ENCODE measurements at places on chromosomes 1 and 21.

- DNase-seq = no peak
These were observed 300.9 kb downstream of the ASTN1 start for GRCh38 chr1:176863613-176864012.

GRCh38 chr1:45329445-45329844 is 2.8 kb downstream of the HPDL start:
- DNase-seq = no peak

- no peak for DNase-seq
These were observed 6.8 kb upstream of the YBX1 start for GRCh38 chr1:42675467-42675866.

GRCh38 chr1:9861360-9861759 is 37.6 kb upstream of the CLSTN1 start:
- DNase-seq = no peak

DNA sequence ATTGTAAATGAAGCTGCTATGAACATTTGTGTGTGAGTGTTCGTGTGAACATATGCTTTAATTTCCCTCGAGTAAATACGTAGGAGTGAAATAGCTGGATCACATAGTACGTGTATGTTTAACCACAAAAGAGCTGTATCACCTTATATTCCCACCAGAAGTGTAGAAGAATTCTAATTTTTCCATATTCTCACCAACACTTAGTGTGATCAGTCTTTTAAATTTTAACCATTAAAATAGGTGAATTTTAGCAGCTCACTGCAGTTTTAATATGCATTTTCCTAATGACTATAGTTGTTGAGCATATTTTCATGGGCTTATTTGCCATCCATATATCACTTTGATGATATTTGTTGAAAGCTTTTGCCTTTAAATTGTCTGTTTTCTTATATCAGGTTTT is 741.2 kb downstream of the PTPRU start:
- no peak for DNase-seq
